Activated CD4-positive, alpha-beta T cell treated with anti-CD3 and anti-CD28 coated beads for 36 hours (primary cell): ENCODE measurements at places on chromosomes 6 and 20. TPM values are rescaled to one million over a fixed set of nuclear protein-coding genes. Genes with fewer than 3 reads are reported as not detected.

FNDC11 gene
- 0.18 TPM for total RNA-seq

- peaks cover 14% of the 10 kb centered on the region for H3K4me1 ChIP-seq
- no peak overlapping the region for H3K27ac ChIP-seq
- H3K27me3 ChIP-seq: no peaks in the 10 kb centered on the region
These were observed 79.0 kb upstream of the FYN start for GRCh38 chr6:111952274-111952673.

- no peak overlapping the region for H3K4me3 ChIP-seq
- H3K36me3 ChIP-seq: peaks cover 20% of the 10 kb centered on the region
- peak overlapping the region; percentile 59 for H3K27ac ChIP-seq
- no peaks in the 10 kb centered on the region for H3K27me3 ChIP-seq
- no peak for DNase-seq
- peaks cover 45% of the 10 kb centered on the region for H3K4me1 ChIP-seq
These were observed 17.5 kb downstream of the PTPRA start for GRCh38 chr20:2890742-2891141.

SLC35B2 gene
- 14.1 TPM for total RNA-seq

DNA sequence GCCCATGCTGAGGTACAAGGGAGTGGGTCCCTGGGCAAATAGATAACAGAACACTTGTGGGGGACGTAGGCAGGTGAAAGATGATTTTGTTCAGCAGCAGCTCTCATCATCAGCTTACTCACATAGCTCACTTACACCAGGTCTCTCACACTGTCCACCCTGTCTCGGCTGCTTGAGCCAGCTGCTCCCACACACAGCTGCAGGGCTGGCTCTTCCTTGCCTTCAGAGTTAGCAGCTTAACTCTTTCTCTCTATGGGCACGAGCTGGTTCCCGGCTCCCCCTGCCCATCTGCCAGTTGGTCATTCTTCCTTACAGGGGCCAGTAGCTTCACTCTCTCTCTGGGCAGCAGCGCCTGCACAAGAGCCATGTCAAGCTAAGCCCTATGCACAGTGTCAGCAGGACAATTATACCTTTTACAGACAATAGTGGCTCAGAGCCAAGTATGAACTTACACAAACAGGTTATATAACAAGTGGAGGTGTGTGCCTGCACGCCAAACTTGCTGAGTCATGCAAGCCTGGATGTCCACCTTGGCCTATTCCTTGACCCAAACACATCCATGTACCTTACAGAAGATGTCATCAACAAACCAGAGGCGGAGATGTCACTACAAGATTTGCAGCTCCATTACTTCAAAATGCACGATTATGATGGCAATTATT lies 18.7 kb downstream of the ZNF391 start:
- DNase-seq: no peak
- peaks cover 13% of the 10 kb centered on the region for H3K36me3 ChIP-seq
- H3K4me1 ChIP-seq: no peaks in the 10 kb centered on the region
- no peak overlapping the region for H3K4me3 ChIP-seq
- H3K27me3 ChIP-seq: no peaks in the 10 kb centered on the region
- H3K27ac ChIP-seq: no peak overlapping the region

- H3K4me1 ChIP-seq: no peaks in the 10 kb centered on the region
- H3K27ac ChIP-seq: no peak overlapping the region
- H3K36me3 ChIP-seq: peaks cover 8% of the 10 kb centered on the region
- no peaks in the 10 kb centered on the region for H3K27me3 ChIP-seq
These were observed 37.4 kb downstream of the GCNT2 start for GRCh38 chr6:10558565-10558964.
